Tracheal epithelial cell (primary cell): ENCODE measurements at places on chromosomes 3 and 15. TPM values are rescaled to one million over a fixed set of nuclear protein-coding genes. Genes with fewer than 3 reads are reported as not detected.

Gene HESX1
- total RNA-seq = not detected in 2 replicates

Gene SKIC8
- total RNA-seq = 39.9 and 50.6 TPM in 2 replicates

Gene GOLGA8O
- total RNA-seq = 0.48 TPM in 1 of 2 replicates, not detected in the other

Gene SLC51B
- total RNA-seq = not detected in 2 replicates
